ENCODE measurements at places on chromosomes 12 and 14.

- no peaks in the 10 kb centered on the region for H3K4me1 ChIP-seq
- H3K4me3 ChIP-seq: no peak overlapping the region
- H3K27me3 ChIP-seq: peaks cover 51% of the 10 kb centered on the region
- H3K27ac ChIP-seq: no peak overlapping the region
- DNase-seq: no peak
Measured at GRCh38 chr14:105541218-105541875, 15.0 kb downstream of the TMEM121 start.

- no peak overlapping the region for H3K27ac ChIP-seq
- no peak overlapping the region for H3K4me3 ChIP-seq
- H3K4me1 ChIP-seq: peaks cover 3% of the 10 kb centered on the region
- no peak for DNase-seq
- no peaks in the 10 kb centered on the region for H3K36me3 ChIP-seq
- H3K27me3 ChIP-seq: peaks cover 57% of the 10 kb centered on the region
Measured at GRCh38 chr14:103099081-103099732, 4.7 kb downstream of the EXOC3L4 start.

- H3K36me3 ChIP-seq: peaks cover 57% of the 10 kb centered on the region
- no peaks in the 10 kb centered on the region for H3K4me1 ChIP-seq
- no peak for DNase-seq
- no peak overlapping the region for H3K27ac ChIP-seq
Measured at GRCh38 chr12:79857675-79858074, 77.2 kb downstream of the PPP1R12A start.

DNA sequence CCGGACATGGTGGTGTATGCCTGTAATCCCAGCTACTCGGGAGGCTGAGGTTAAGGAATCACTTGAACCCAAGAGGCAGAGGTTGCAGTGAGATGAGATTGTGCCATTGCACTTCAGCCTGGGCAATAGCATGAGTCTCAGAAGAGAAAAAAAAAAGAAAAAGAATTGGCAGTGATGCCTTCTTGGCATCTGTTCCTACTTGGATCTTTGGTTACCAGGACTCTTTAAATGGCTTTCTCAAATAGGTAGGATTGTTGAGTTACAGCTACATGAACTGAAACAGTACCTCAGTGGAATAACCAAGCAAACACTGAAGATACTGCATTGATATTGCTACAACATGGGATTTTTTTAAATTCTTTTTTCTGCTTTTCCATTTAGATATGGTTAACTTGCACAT, 136.8 kb downstream of the SAMD4A start:
- no peak overlapping the region for H3K4me3 ChIP-seq
- peaks cover 13% of the 10 kb centered on the region for H3K4me1 ChIP-seq
- H3K36me3 ChIP-seq: no peaks in the 10 kb centered on the region
- DNase-seq: no peak
- no peak overlapping the region for H3K27ac ChIP-seq

DNA sequence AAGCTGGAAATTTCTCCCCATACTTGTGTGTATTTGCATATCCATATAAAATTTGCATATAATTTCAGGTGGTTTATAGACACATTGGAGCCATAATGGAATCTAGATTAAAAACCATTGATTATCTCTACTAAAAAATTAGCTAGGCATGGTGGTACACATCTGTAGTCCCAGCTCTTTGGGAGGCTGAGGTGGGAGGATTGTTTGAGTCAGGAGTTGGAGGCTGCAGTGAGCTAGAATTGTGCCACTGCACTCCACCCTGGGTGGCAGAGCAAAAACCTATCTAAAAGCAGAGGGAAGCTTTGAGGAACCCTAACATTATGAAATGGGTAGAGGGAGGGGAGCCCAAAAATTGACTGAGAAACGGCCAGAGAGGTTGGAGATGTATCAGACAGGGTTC, 2.6 kb upstream of the RDH11 start:
- H3K27me3 ChIP-seq: no peaks in the 10 kb centered on the region
- H3K4me1 ChIP-seq: peaks cover 21% of the 10 kb centered on the region
- no peak overlapping the region for H3K27ac ChIP-seq
- DNase-seq: no peak

DNA sequence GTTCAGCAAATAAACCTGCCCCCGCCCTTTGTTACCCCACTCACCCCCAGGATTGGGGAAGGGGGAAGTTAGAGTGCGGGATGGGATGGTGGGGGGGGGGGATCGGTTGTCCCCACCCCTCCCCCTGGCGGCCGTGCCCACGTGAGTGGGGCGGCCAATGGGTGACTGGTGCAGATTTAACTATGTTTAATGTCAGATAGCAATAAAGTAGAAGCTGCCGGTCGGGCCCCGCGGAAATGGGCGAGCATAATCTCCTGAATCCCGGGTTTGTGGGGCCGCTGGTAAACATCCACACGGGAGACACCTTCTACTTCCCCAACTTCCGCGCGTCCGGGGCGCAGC, at the start of gene HOXC12:
TSS of gene HOXC12 (plus strand) at position 210 of the 342 bp plus-strand sequence. CDS start at position 237, 27 bp downstream.
- H3K27me3 ChIP-seq: peaks cover 100% of the 10 kb centered on the region
- H3K27ac ChIP-seq: peak within 1 kb of the TSS; percentile 64
- peaks cover 2% of the 10 kb centered on the region for H3K36me3 ChIP-seq
- no peak within 1 kb of the TSS for H3K4me3 ChIP-seq
- H3K4me1 ChIP-seq: peaks cover 7% of the 10 kb centered on the region

- H3K27me3 ChIP-seq: peaks cover 6% of the 10 kb centered on the region
- H3K4me1 ChIP-seq: no peaks in the 10 kb centered on the region
- H3K4me3 ChIP-seq: no peak overlapping the region
Measured at GRCh38 chr12:13373131-13373530, 176.6 kb downstream of the EMP1 start.

- H3K36me3 ChIP-seq: no peaks in the 10 kb centered on the region
- H3K4me3 ChIP-seq: no peak overlapping the region
- H3K27ac ChIP-seq: no peak overlapping the region
- H3K4me1 ChIP-seq: peaks cover 26% of the 10 kb centered on the region
- H3K27me3 ChIP-seq: no peaks in the 10 kb centered on the region
Measured at GRCh38 chr12:89179983-89180382, 172.3 kb downstream of the DUSP6 start.

- H3K4me3 ChIP-seq: no peak overlapping the region
- no peaks in the 10 kb centered on the region for H3K36me3 ChIP-seq
- no peak for DNase-seq
- H3K4me1 ChIP-seq: no peaks in the 10 kb centered on the region
Measured at GRCh38 chr14:82951171-82951570, 1417.5 kb upstream of the SEL1L start.

GRCh38 chr12:57816855-57817151, 1.7 kb downstream of the AVIL start:
- H3K27me3 ChIP-seq: no peaks in the 10 kb centered on the region
- no peaks in the 10 kb centered on the region for H3K4me1 ChIP-seq
- peaks cover 22% of the 10 kb centered on the region for H3K36me3 ChIP-seq
- H3K27ac ChIP-seq: no peak overlapping the region
- no peak overlapping the region for H3K4me3 ChIP-seq

DNA sequence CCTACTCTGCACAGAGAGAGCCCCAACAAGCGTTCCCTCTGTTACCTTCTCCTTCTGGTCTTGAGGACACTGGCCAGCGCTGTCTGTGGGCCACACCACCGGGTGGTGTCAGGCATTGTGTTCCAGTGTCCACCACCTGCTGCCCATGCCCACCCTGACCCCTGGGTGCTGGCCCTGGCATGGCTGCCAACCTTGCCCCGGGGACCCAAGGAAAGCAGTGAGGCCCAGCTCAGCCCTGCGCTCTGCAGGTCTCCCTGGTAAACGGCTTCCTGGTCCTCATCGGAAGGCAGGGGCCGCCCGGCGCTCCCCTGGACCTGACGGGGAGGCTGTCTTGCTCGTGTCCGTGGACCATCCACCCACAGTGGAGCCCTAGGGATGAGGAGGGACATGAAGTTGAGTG, 21.8 kb upstream of the MEG3 start:
- H3K36me3 ChIP-seq: no peaks in the 10 kb centered on the region
- no peak overlapping the region for H3K27ac ChIP-seq
- H3K4me3 ChIP-seq: no peak overlapping the region
- H3K4me1 ChIP-seq: no peaks in the 10 kb centered on the region
- peaks cover 7% of the 10 kb centered on the region for H3K27me3 ChIP-seq

DNA sequence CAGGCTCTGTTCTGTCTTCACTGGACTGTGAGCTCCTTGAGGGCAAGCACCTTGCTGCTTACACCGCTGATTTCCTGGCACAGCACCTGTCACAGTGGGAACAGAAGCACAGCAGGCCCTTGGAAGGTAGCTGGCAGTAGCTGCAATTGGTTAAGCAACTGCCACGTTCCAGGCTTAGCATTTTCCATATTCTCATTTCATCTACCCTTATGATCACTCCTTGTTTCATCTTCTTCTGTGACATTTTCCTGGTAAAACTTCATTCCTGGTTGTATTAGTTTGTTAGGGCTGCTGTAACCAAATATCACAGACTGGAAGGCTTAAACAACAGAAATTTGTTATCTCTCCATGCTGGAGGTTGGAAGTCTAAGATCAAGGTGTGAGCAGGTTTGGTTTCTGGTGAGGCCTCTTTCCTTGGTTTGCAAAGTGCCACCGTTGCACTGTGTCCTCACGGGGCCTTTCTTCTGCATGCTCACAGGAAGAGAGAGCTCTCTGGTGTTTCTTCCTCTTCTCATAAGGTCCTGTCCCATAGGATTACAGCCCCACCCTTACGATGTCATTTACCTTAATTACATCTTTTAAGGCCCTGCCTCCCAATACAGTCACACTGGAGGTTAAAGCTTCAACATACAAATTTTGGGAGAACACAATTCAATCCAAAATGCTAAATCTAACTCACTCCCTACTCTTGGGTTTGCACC, 121.7 kb upstream of the CPSF6 start:
- peaks cover 4% of the 10 kb centered on the region for H3K27me3 ChIP-seq
- DNase-seq: no peak
- H3K27ac ChIP-seq: no peak overlapping the region
- H3K4me3 ChIP-seq: no peak overlapping the region

DNA sequence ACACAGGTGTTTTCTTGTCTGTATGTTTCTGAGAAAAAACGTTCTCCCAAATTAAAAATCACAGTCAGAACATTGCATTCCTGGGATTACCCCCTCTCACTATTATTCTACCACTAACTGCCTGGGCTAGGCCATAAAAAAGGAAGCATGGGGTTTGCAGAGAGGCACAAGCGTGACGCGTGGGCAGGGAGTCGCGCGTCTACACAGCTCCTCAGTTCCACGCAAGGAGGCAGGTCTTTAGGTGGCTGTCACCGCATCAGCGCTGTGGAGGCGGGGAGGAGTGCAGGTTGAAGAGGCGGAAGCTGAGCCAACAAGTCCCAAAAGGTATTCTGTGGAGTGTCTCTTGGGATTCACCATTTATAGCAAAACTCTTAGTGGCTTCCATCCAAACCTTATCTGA, 109.9 kb downstream of the RIMBP2 start:
- no peaks in the 10 kb centered on the region for H3K4me1 ChIP-seq
- DNase-seq: no peak
- H3K4me3 ChIP-seq: no peak overlapping the region
- H3K27ac ChIP-seq: no peak overlapping the region
- no peaks in the 10 kb centered on the region for H3K36me3 ChIP-seq

- DNase-seq: no peak
- no peak overlapping the region for H3K27ac ChIP-seq
- peaks cover 56% of the 10 kb centered on the region for H3K27me3 ChIP-seq
- H3K4me1 ChIP-seq: no peaks in the 10 kb centered on the region
- H3K4me3 ChIP-seq: no peak overlapping the region
Measured at GRCh38 chr14:24388474-24389179, 10.2 kb upstream of the NYNRIN start.

DNA sequence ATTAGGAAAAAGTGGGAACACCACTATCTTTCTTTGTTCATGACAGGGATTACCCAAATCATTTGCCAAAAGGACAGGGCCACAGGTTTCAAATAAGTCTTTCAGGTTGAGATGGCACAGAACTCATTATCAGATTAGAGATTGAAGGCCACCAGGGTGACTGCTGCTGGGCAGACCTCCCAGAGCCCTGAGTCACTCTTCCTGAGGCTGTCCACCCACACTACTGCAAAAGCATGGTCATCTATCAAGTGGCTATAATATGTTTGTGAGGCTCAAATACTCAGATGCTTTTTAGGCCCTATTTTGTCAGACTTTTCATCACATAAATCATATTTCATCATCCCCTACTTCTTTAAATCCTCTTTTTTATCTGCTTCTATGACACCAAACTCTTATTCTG, 155.3 kb upstream of the CCDC196 start:
- DNase-seq: no peak
- no peak overlapping the region for H3K27ac ChIP-seq
- H3K36me3 ChIP-seq: no peaks in the 10 kb centered on the region
- H3K4me1 ChIP-seq: no peaks in the 10 kb centered on the region
- H3K27me3 ChIP-seq: no peaks in the 10 kb centered on the region
- H3K4me3 ChIP-seq: no peak overlapping the region

- H3K27me3 ChIP-seq: peaks cover 4% of the 10 kb centered on the region
- H3K27ac ChIP-seq: no peak overlapping the region
- no peaks in the 10 kb centered on the region for H3K4me1 ChIP-seq
- H3K4me3 ChIP-seq: no peak overlapping the region
- no peaks in the 10 kb centered on the region for H3K36me3 ChIP-seq
- DNase-seq: no peak
Measured at GRCh38 chr12:79414252-79414651, 276.5 kb downstream of the PAWR start.

DNA sequence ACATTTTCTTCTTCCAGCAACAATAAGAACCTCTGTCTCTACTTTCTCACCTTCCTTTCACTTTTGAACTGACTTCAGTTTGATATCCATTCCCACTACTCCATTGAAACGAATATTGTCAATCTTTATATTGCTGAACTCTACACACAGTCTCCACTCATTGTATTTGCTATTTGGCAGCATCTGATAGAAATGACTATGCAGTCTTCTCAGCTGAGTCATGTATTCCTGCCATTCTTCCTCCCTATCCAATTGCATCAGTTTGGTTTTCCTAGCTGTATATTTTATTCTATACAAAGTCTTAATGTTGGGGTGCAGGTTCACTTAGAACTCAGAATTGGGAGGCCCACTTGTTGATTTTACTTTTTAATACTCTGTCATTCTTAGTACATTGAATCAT, 107.5 kb upstream of the CPNE8 start:
- no peak for DNase-seq
- no peak overlapping the region for H3K27ac ChIP-seq

DNA sequence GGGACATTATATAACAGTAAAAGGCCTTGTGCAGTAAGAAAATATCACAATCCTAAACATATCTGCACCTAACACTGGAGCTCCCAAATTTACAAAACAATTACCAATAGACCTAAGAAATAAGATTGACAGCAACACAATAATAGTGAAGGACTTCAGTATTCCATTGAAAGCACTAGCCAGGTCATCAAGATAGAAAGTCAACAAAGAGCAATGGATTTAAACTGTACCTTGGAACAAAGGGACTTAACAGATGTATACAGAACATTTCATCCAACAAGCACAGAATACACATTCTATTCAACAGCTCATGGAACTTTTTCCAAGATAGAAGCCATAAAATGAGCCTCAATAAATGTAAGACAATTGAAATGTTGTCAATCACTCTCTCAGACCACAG, 209.5 kb upstream of the ARHGAP5 start:
- no peaks in the 10 kb centered on the region for H3K27me3 ChIP-seq
- H3K36me3 ChIP-seq: peaks cover 3% of the 10 kb centered on the region
- peak overlapping the region; percentile 88 for H3K27ac ChIP-seq
- H3K4me3 ChIP-seq: no peak overlapping the region
